Stimulated activated naive CD8-positive, alpha-beta T cell treated with anti-CD3 and anti-CD28 coated beads, Interleukin-15, Interleukin-2, amounts not matched to agents 100 U/mL and 50 U/mL, for 24 hours (primary cell): ENCODE measurements at places on chromosomes 7 and 10.

DNA sequence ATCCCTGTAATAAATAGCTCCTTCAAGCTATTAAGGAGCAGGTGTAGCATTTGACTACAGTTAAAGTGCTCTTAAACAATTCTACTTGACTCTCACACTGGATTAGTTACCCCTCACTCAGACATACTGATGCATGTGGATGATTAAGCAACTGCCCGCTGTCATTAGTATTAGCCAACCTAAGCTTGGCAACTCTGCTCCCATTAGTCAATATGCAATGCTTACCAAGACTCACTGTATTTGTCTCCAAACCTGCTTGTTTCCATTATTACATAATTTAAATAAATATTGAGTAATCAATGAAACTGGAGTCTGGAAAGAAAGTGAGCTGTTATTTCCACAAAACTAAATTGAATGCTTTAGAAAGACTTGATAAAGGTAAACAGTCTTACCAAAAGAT is 144.0 kb upstream of the ASAH2 start:
- no peak for DNase-seq

DNA sequence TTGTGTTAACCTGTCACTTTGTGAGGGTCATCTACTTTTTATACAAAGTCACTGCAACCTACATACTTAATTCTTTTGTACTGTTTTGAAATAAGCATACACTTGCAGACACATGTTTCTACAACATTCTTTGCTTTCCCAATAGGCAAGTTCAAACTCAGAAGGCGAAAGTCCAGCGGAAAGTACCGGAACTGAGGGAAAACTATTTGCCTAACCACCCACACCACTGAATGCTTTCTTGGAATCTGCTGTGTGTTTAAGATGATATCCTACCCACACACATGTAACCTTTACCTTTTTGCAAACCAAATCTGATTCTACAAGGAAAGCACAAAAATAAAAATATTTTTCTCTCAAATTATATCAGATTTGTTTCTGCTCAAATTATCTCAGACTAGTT is 139.4 kb upstream of the AGR3 start:
- no peak for DNase-seq

DNA sequence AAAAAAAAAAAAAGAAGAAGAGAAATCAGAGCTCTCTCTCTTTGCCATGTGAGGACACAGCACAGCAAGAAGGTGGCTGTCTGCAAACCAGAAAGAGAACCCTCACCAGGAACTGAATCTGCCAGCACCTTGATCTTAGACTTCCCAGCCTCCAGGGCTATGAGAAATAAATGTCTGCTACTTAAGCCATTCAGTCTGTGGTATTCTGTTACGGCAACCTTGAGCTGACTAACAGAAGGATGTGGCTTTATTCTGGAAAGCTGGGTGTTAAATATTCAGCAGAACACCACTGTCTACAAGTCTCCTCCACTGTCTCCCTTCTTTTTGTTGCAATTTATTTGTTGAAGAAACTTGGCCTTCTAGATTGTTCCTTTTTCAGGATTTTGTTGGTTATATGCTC is 5.0 kb downstream of the COL26A1 start:
- no peak for DNase-seq

GRCh38 chr7:123792547-123792946 is 43.7 kb upstream of the WASL start:
- DNase-seq, result no peak
